Stimulated activated CD4-positive, alpha-beta T cell treated with anti-CD3 and anti-CD28 coated beads, Interleukin-15, amount 100 ng/mL, for 1 hour (primary cell): ENCODE measurements at places on chromosomes 5 and 9.

- no peak for DNase-seq
Observed at GRCh38 chr9:536597-537511, 304.6 kb upstream of the DMRT1 start.

DNA sequence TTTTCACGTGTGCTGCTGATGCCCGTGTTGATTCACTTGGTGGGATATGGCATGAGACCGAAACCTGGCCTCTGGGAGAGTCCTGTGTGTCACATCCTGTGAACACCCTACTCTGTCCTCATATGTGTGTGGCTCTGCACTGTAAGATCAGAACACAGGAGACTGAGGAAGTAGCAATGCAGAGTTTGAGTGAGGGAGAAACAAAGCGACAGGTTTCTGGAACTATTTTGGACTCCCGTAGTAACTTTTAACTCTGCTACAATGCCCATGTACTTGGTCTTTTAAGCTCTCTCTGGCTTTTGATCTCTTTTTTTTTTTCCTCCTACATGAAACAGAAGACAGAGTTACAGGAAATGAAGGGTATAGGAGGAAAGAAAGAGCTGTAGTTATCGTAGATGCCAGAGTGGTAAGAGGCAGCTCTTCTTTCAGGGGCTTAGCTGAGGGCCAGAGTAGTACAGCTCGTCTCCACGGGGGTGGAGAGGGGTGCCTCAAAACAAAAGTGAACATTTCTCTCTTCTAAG is 26.6 kb downstream of the GRAMD2B start:
- DNase-seq = peak; percentile 8

DNA sequence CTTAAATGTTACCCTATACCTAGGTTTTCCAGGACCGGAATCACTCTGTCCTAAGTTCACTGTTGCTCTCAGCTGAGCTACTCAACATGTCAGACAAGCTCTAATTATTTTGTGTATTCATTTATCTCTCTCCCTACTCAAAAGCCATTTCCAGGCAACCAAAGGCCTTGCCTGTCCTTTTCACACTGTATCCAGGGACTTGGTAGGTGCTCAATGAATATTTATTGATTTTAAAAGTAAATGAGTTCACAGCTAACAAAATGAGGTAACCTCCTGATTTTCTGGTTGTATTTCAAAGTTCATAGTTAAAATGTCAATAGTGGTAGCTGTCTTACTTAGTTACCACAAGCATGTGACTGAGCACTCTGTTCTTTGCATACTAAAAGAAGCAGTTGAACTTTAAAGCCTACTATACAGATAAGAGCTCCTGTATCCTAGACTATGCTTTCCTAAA is 522.2 kb downstream of the ACTL7B start:
- no peak for DNase-seq

DNA sequence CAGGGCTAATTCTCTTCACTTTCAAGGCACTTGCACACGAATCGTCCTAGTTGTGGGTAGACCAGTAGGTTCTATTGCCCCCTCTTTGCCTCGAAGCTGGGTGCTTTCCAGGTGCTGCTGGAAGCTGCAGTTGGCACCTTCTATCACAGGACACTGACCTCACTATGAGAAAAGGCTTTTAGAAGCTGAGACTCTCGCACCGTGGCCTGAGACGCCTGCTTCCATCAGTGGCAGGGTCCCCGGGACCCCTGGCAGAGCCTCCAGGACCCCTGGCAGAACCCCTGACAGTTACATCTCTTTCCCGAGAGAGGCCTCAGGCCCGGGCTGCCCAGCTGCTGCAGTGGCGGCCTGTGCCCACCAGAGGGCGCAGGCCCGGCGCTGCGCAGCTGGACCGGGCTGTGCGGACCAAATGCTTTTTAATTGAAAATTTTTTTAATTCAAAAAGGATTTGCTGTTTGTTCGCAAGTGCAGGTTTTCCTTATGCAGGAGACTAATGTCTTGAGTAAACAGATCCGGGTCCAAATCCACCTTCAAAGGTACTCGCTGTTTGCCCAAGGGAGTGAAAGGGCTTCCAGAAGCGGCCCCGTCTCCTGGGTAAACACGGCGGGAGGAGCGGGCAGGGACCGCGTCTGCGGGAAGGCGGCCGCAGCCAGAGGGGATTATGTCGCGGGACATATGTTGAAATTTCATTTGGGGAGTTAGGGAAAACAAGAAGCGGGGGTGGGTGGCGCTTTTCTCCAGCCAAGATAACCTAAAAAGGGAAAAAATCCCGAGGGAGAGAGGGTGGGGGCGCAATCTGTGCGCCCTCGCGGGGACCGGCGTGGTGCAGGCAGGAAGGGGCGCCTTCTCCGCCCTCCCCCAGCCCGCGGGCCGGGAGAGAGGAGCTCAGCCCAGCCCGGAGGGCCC is 114.5 kb upstream of the LMX1B start:
- DNase-seq = peak; percentile 34

- DNase-seq = no peak
Observed at GRCh38 chr9:8718121-8718725, 918.6 kb upstream of the DMAC1 start.

DNA sequence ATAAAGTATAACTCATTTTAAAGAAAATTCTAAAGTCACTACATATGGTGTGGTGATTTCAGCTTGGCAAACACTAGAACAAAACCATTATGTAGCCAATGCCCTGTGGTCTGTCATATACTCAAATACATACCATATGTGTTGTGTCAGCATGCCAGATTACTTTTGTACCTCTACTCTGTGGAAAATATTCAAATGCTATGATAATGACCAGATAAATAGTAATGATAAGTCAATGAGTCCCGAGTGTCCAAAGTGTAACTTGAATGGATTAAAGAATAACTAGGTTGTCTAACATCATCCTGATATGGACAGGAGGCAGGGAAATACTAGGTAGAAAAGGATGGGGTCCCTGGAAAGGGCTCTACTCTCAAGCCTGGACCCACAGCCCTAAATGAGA is 58.0 kb upstream of the IL6ST start:
- DNase-seq = no peak

DNA sequence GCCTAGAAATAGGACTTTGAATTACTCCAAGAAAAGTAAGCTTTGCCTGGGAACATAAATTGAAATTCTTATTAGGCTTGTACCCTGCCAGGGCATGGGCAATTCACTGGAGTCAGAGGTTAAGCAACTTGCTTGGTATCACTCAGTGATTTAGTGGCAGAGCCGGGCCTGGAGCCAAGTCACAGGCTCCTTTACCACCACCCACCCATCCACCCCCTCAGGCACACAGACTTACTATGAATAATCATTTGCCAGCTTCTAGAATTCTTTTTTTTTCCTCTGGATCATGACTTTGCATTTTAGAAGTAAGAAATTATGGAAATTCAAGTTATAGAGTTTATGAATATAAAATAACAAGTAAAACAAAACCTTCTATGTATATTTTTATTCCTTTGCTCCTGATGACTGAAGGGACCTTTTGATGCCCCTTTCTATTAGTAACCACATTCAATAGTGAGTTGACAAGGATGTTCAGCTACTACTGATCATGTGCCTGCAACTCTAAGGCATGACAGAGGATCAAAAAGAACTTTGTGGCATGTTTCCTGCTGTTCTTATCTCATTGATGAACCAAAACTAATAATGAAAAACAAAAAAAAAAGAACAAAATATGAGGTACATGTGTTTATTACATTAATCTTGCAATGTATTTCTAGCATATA is 614.7 kb downstream of the TLR4 start:
- DNase-seq = no peak

DNA sequence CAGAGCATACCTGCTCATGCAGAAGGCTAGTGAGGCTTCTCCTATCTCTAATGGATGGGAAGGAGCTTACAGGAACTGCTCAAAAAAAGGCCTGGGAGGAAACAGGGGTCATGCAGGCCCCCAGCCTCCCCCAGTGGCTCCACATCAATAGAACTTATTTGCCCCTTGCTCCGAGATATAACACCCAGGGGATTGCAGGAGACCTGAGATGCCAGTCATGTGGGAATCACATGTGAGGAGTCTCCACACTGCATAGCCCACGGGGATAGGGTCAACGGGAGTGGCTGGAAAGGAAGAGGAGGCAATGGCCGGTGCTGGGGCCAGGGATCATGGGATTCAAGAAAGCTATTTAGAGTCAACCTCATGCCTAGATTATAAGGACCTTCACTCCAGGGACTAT is 76.2 kb downstream of the NRG2 start:
- no peak for DNase-seq

DNA sequence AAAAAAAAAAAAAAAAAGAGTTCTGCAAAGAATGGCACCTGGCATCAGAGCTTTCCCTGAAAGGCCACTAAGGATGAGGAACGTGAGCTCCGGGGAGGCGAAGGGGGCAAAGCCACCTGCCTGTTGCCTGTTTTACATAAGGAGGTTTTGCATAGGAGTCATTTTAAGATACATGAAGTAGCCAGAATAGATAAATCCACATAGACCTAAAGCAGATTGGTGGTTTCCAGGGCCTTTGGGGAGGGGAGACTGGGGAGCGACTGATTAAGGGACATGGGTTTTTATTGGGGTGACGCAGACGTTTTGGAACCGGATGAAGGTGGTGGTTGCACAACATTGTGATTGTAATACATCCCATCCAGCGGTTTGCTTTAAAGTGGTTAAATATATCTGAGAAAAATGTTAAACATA is 7.1 kb downstream of the NEK6 start:
- no peak for DNase-seq
